ENCODE measurements at places on chromosomes 5 and 9. TPM values are rescaled to one million over a fixed set of nuclear protein-coding genes. Genes with fewer than 3 reads are reported as not detected.

The IFNA2 gene
- not detected for total RNA-seq

The SLC6A19 gene
- not detected for total RNA-seq

The KIF4B gene
- total RNA-seq = 0.02 TPM

The LCP2 gene
- not detected for total RNA-seq

The ANKRD20A1 gene
- total RNA-seq = 0.05 TPM

The SPATA31A3 gene
- not detected for total RNA-seq

The PLCXD3 gene
- not detected for total RNA-seq

The CCDC127 gene
- 2.5 TPM for total RNA-seq

The SAXO1 gene
- total RNA-seq = not detected

DNA sequence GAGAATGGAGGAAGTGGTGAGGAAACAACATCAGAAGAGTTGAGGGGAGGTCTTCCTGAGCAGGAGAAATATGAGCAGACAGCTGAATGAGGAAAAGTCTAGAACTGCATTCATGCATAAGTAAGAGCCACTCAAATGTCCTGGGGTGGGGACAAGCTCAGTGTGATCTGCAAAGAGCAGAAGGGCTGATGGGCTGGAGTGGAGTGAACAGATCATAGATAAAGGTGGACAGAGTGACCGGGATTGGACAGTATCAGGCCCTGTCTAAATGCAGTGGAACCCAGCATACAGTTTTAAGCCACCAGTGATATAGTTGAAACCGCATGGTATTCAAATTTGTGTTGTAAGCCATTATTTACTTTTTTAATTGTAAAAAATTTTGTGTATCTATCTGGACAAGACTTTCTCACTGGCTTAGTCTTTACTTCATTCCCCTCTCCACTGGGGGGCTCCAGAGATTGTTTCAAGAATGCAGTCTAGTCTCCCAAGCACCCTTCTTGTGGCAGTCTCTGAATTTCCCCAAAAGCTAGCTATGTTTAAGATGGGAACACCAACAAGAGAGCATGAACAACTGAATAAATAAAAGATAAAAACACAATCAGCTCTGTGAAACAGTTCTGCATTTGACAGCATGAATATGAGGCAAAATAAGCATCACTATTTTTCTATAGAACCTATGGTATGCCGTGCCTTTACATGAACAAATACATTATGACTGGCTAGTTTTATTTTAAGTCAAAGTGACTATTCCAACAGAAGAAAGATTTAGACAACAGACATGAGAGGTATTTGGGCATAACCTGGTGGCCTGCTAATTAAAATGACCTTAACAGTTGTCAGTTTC lies 10.7 kb upstream of the STK32A start:
- no peak overlapping the region for H3K4me3 ChIP-seq
- no peaks in the 10 kb centered on the region for H3K36me3 ChIP-seq
- no peak overlapping the region for H3K27ac ChIP-seq
- H3K4me1 ChIP-seq = no peaks in the 10 kb centered on the region
- H3K27me3 ChIP-seq = no peaks in the 10 kb centered on the region
- DNase-seq = peak; percentile 27

DNA sequence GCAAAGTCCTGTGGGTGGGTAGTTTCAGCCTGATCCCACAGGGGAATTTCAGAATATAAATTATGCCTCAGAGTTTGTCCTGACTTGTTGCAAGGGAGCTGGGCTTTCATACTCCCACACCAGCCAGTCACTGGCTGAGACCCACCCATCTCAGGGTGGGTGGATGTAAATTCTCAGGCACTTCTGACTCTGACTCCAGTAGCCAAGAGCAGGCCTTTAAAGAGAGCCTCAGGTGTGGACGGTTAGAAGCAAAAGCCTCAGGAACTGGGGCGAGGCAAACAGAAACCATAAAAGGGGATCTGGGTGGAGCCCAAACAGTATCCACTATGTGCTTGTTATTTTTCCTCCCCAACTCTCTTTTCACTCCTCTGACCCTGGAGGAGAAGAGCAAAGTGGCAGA lies 28.6 kb upstream of the FBXW11 start:
- no peaks in the 10 kb centered on the region for H3K27me3 ChIP-seq
- H3K27ac ChIP-seq = no peak overlapping the region
- H3K36me3 ChIP-seq = no peaks in the 10 kb centered on the region
- DNase-seq = no peak
- H3K4me1 ChIP-seq = no peaks in the 10 kb centered on the region

- no peaks in the 10 kb centered on the region for H3K4me1 ChIP-seq
- peaks cover 8% of the 10 kb centered on the region for H3K27me3 ChIP-seq
- no peaks in the 10 kb centered on the region for H3K36me3 ChIP-seq
- no peak overlapping the region for H3K27ac ChIP-seq
- no peak for DNase-seq
- H3K4me3 ChIP-seq = no peak overlapping the region
Measured at GRCh38 chr9:114938687-114939575, 8.5 kb upstream of the TNFSF8 start.

GRCh38 chr5:14264605-14265316 lies 121.6 kb downstream of the TRIO start:
- DNase-seq = peak; percentile 91
- no peaks in the 10 kb centered on the region for H3K27me3 ChIP-seq
- H3K4me1 ChIP-seq = peaks cover 50% of the 10 kb centered on the region
- H3K36me3 ChIP-seq = no peaks in the 10 kb centered on the region

- H3K4me1 ChIP-seq = no peaks in the 10 kb centered on the region
- H3K27me3 ChIP-seq = peaks cover 7% of the 10 kb centered on the region
- H3K27ac ChIP-seq = no peak overlapping the region
Measured at GRCh38 chr9:88748566-88749261, 213.7 kb downstream of the NXNL2 start.

- H3K36me3 ChIP-seq = no peaks in the 10 kb centered on the region
- DNase-seq = peak; percentile 59
- no peak overlapping the region for H3K4me3 ChIP-seq
Measured at GRCh38 chr5:139636207-139636792, 11.8 kb upstream of the CXXC5 start.

- no peaks in the 10 kb centered on the region for H3K4me1 ChIP-seq
- H3K27me3 ChIP-seq = no peaks in the 10 kb centered on the region
- H3K4me3 ChIP-seq = no peak overlapping the region
Measured at GRCh38 chr9:93009337-93010015, 49.0 kb upstream of the SUSD3 start.

DNA sequence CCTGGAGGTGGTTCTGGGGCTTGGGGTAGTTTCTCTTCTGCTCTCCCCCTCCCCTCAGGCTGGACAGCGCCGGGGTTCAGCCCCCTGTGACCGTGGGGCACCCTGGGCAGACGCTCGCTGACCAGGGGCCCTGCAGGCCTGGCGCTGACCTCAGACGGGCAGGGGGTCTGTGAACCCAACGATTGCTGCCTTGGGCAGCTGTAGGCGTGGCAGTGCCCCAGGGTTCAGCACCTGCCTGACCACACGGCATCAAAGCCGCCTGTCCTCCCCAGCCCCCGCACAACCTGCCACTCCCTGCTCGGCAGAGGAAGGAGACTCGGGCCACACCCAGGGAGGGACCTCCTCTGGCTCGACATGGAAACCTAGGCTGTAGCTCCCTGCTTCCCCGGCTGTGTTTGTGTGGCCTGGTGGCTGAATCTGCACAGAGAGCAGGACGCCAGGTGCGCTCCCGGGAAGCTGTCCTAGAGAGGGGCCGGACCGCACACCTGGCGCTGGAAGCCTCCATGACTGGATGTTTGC lies 12.2 kb downstream of the LCN12 start:
- DNase-seq = no peak
- H3K27me3 ChIP-seq = peaks cover 66% of the 10 kb centered on the region
- H3K4me1 ChIP-seq = peaks cover 3% of the 10 kb centered on the region
- no peaks in the 10 kb centered on the region for H3K36me3 ChIP-seq
- no peak overlapping the region for H3K4me3 ChIP-seq
- no peak overlapping the region for H3K27ac ChIP-seq

GRCh38 chr5:77133061-77133758 lies 46.1 kb upstream of the ZBED3 start:
- no peaks in the 10 kb centered on the region for H3K27me3 ChIP-seq
- DNase-seq = peak; percentile 51
- no peaks in the 10 kb centered on the region for H3K36me3 ChIP-seq
- H3K4me1 ChIP-seq = peaks cover 3% of the 10 kb centered on the region
- no peak overlapping the region for H3K27ac ChIP-seq

DNA sequence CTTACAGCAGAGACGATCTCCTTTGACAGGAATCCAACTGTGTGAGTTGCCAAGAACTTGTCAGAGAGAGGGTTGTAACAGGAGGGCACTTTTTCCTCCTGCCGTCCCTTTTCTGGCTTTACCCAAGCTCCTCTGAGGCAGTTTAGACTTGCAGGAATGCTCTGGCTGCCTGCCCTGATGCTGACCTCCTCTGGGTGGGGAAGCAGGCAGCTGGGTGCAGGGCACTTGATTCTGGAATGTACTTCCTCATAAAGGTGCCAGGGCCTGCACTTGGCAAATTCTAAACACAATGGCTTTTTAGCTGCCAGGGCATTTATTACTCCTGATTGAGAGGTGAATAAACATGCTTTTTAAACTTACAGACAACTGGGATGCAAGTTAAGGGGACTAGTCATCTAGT lies 190.4 kb downstream of the EPB41L4A start:
- H3K36me3 ChIP-seq = no peaks in the 10 kb centered on the region
- no peak overlapping the region for H3K27ac ChIP-seq
- DNase-seq = peak; percentile 34
- H3K4me1 ChIP-seq = no peaks in the 10 kb centered on the region

DNA sequence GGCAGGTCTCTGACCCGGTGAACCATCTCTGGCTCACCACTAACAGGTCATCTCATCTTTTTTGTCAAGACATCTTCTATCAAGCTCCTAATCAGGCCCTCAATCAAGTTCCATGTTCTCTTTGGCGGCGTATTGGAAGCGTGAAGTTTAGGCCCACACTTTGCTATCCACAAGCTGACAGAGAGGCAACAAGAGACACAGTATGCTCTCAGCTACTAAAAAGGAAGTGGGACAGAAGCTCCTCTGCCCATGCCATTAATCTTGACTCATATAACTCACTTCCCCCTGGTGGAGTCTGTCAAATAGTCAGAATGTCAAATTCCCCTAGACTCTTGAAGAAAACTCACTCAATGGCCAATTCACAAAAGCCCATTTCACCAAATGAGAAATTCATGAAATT lies 77.6 kb upstream of the TMC1 start:
- H3K36me3 ChIP-seq = no peaks in the 10 kb centered on the region
- no peaks in the 10 kb centered on the region for H3K27me3 ChIP-seq
- no peak overlapping the region for H3K4me3 ChIP-seq
- peaks cover 17% of the 10 kb centered on the region for H3K4me1 ChIP-seq
- no peak for DNase-seq
- H3K27ac ChIP-seq = no peak overlapping the region

GRCh38 chr9:35956651-35957050 lies 1.3 kb downstream of the OR2S2 start:
- DNase-seq = no peak
- H3K4me1 ChIP-seq = 0 out of 2 replicates have a peak, but pooled peaks cover 8% of the 10 kb centered on the region
- peaks cover 5% of the 10 kb centered on the region for H3K27me3 ChIP-seq
- H3K4me3 ChIP-seq = no peak overlapping the region
- no peak overlapping the region for H3K27ac ChIP-seq
- no peaks in the 10 kb centered on the region for H3K36me3 ChIP-seq

GRCh38 chr5:83197326-83197967 lies 120.1 kb downstream of the XRCC4 start:
- H3K27me3 ChIP-seq = no peaks in the 10 kb centered on the region
- peaks cover 30% of the 10 kb centered on the region for H3K4me1 ChIP-seq
- DNase-seq = no peak
- H3K27ac ChIP-seq = no peak overlapping the region
- H3K4me3 ChIP-seq = no peak overlapping the region
- peaks cover 2% of the 10 kb centered on the region for H3K36me3 ChIP-seq

GRCh38 chr9:86287013-86287412 lies 4.7 kb upstream of the ISCA1 start:
- no peaks in the 10 kb centered on the region for H3K27me3 ChIP-seq
- peaks cover 8% of the 10 kb centered on the region for H3K4me1 ChIP-seq
- no peak for DNase-seq

GRCh38 chr9:85425153-85425611 lies 316.6 kb downstream of the AGTPBP1 start:
- H3K36me3 ChIP-seq = no peaks in the 10 kb centered on the region
- H3K4me1 ChIP-seq = no peaks in the 10 kb centered on the region
- no peak overlapping the region for H3K4me3 ChIP-seq
